Hindlimb muscle (tissue), 1 donor: ENCODE measurements at places on chromosomes 4 and X.

- DNase-seq, result no peak
Measured at GRCh38 chr4:125020089-125021034, 294.4 kb upstream of the FAT4 start.

DNA sequence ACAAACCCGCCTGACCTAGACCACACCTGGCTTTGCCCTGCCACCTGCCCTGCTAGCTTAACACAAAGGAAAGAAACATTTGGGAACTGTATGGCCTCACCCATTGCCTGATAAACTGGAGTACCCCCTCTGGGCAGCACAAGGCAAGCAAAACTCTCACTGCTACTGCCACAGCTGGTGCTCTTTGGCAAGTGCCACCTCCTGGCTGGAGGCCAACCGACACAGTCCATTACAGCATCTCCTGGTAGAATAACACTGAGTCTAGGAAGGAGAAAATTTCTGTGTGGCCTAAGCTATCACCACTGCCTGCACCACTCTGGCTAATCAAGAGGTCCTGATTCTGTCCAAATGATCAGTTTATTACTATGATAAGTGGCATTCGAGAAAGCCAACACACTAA is 18.9 kb upstream of the SPANXN3 start:
- peak; percentile 4 for DNase-seq

DNA sequence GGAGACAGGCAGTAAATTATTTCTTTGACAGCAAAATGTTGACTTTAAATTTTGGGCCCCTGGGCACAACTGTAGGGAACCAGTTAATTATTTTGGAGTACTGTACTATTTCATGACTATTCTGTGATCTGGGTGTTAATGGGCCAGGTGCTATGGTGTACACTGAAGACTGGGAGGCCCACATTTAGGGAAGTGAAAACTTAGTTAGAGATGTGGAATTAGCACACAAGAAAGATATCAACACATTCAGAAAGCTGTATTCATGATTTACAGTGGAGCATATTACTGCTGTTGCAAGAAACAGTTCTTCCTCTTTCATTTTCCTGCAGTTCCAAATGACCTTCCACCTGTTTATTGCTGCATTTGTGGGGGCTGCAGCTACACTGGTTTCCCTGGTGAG is 12.4 kb downstream of the PLP1 start:
- DNase-seq, result no peak

DNA sequence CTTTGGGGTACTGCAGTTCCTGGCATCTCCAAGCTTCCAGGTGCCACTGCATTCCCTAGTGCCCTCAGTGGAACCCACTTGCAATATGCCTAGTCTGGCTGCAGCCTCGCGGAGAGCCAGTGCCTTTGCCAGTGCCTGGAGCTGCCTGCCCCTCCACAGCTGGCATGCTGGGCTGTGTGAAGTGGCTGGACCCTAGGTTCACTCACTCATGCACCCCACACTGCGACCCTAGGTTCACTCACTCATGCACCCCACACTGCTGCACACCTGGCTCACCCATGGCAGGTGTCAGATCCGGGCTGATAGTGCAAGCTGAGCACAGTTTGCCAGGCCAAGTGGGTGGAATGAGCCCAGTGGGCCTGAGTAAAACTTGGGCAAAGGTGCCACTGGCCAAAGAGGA is 253.0 kb upstream of the NDST4 start:
- DNase-seq, result no peak

- DNase-seq, result peak; percentile 49
Measured at GRCh38 chrX:151722241-151722846, 6.5 kb downstream of the FATE1 start.

DNA sequence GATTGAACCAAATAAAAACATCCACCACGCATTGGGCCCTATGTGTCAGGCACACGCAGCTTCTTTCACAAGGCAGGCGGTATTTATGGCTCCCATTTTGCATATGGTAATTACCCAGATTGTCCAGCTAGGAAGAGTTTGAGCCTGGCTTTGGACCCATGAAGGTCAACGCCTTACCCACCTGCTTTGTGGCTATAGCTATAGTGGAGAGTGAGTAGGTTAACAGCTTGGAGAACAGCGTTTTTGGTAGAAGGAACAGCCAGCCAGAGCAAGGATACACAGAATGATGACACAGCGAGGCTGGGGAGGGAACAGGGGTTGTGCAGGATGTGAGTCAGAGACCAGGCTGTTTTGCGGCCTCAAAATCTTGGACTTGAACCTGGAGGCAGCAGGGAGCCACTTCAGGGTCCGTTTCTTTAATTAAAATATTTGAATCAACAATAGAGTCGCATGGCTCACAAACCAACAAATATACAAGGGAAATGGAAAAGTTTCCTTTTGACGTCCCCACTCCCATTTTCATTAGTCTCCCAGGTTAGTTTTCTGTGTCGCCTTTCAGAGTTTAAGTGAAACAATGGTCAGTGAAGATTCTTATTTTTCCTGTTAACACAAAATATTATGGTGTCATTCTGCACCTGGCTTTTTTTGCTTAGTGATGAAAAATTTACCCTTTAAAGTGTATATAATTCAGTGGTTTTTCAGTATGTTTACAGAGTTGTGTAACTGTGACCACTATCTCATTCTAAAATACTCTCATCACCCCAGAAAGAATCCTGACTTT is 118.2 kb upstream of the STX18 start:
- DNase-seq, result no peak

- no peak for DNase-seq
Measured at GRCh38 chrX:72143609-72143907, 11.8 kb upstream of the RTL5 start.

DNA sequence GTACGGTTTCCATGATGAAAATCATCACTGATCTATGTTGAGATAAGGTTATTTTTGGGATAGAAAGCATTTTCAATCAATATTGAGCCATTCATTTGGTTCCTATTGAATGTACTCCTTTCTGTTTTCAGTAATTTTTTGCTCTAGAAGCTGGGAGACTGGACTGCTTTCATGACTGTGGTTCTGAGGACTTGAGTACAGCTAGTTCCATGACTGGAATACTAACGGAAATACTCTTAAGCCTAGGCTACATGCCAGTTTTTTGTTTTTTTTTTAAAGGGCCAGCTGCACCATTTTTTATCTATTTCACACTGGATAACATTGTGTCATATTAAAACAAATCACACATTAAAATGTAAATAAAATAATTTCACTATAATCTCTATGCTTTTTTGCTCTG is 16.7 kb downstream of the PRR32 start:
- no peak for DNase-seq

- no peak for DNase-seq
Measured at GRCh38 chr4:94834501-94834900, 76.7 kb downstream of the BMPR1B start.

DNA sequence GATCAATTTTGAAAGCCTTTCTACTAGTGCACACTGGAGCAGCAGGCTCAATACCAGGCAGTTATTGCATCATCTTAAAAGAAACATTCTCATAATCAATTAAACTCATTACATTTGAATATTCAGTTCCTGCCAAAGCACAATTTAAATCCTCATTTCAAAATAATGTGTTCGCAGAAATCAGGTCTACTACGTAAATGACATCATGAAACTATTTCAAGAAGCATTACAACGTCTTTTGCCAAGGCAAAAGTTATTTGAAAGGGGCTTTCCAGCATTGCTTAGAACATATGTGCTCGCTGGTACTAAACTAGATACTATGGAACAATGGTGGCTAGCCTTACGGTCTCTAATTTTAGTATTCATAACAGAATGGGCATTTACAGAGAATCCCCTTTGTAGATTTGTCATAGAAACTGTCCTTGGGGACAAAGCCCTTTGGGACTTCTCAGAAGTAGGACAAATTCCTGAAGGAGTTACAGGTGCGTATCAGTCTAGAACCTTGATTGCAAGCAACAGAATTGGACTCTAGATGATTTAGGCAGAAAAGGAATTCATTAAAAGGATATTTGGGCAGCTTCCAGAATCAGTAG is 27.6 kb upstream of the HUWE1 start:
- DNase-seq, result no peak

- no peak for DNase-seq
Measured at GRCh38 chrX:105313596-105313995, 93.1 kb upstream of the TEX13A start.

GRCh38 chr4:102642631-102643298 is 118.0 kb downstream of the MANBA start:
- DNase-seq, result peak; percentile 23

DNA sequence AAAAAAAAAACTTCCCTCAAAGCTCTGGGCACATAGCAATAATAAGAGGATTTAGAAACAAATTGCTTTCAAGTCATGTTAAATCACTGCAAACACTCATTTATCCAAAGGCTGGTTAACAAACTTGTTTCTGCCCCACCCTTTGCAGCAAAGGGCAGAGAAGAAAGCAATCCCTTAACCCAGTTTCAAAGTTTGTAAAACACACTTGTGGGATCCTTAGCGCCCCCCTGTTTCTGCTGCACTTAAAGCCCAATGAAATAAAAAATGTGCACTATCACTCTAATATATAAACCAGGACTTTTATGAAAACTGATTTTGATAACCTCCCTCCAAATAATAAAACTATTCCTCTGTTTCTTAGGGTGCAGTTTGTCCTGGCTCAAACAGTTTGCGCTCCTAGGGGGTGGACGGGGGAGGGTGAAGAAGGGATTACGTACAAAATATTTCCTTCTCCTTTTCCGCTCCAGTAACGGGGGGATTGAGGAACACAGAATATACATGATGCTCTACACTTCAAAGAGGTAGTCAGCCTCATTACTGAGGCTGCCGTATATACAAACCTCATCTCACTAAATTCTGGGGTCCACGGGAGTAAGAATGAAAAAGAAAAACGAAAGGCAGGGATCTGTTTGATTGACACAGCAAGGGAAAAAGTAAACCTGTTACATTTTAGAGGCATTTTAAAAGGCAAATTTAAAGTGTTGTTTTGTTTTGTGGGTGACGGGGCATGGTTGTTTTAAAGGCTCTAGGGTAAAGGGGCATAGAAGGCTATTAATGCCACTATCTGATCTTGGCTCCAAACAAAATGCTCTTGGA is 3.1 kb upstream of the PCDH10 start:
- DNase-seq, result no peak

DNA sequence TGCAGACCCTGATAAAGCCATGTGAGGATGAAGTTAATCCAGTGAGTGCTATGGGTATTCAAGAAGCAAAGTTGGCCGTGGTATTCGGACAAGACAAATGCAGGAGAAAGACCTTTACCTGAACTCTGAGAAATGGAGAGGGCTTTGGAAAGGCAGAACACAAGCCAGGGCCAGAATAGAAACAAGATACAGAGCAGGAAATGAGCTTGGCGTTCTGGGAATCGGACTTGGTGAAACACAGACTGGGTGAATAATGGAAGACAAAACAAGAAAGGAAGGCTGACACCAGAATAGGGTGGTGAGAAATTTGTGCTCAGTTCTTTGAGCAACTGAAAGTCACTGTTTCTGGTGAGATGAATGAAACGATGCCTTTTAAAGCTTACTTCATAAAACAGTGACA is 83.3 kb downstream of the VEGFC start:
- no peak for DNase-seq

- DNase-seq, result peak; percentile 50
Measured at GRCh38 chr4:79623021-79623870, 215.2 kb upstream of the GK2 start.
